Activated gamma-delta T cell (primary cell): ENCODE measurements at places on chromosomes 7 and 10.

DNA sequence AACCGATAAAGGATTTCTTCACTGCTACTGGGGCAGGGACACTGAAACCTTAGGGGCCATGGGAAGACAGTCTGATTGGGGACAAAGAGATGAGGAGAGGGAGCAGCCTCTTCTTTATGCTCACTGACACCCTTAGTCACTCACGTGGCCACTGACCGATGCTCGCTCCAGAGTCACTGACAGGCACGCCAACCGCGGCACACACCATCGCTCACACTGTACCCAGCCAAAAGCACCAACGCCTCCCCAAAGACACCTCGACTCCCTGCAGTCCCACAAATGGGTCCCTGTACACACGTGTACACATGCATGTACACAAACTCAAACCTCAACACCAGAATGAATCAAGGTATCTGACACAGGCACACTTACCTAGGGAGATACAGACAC lies 35.3 kb upstream of the SLF2 start:
- no peak for DNase-seq

DNA sequence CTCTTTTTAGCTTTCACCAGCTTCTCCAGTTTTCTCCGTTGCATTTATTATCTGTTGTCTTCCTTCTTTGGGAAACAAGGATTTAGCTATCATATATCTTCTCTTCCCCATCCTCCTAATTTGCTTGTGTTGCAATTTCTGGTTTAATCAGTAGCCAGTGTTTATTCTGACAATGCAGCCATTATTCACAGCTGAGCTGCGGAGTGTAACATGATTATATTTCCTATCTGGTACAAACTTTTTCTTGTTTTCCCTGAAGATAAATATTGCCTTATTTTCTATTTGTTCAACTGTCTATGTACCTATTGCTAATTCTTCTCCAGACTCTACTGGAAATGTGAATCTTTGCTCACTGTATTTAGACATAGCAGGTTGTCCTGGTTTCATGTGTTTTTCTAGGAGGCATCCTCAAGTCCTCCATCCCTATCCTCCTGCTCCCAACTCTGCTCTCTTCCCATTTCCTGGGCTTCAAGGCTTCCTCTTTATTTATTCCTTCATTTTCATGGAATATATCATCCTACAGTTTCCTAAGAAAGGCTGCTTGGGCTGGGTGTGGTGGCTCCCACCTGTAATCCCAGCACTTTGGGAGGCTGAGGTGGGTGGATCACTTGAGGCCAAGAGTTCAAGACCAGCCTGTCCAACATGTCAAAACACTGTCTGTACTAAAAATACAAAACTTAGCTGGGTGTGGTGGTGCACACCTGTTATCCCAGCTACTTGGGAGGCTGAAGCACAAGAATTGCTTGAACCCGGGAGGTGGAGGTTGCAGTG lies 72.4 kb upstream of the KDM7A start:
- no peak for DNase-seq

- no peak for DNase-seq
Observed at GRCh38 chr10:43012578-43012977, 64.3 kb upstream of the RET start.

DNA sequence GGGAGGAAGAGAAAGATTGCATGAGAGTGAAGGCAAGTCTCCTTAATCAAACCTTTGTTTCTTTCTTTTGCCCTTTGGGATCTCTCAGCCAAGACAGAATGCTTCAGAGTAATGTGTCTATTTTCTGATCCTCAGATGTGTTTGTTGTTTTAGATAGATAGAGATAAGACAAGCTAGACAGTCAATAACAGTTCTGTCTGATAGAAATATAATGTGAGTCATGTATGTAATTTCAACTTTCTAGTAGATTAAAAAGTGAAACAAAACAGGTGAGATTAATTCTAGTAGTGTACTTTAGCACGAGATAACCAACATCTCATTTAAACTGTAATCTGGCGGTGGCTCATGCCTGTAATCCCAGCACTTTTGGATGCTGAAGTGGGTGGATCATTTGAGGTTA lies 159.2 kb downstream of the GATA3 start:
- DNase-seq, result no peak

GRCh38 chr10:61761825-61762217 lies 99.1 kb downstream of the CABCOCO1 start:
- DNase-seq, result no peak

GRCh38 chr7:100752994-100753393 lies 19.6 kb downstream of the ZAN start:
- DNase-seq, result no peak

DNA sequence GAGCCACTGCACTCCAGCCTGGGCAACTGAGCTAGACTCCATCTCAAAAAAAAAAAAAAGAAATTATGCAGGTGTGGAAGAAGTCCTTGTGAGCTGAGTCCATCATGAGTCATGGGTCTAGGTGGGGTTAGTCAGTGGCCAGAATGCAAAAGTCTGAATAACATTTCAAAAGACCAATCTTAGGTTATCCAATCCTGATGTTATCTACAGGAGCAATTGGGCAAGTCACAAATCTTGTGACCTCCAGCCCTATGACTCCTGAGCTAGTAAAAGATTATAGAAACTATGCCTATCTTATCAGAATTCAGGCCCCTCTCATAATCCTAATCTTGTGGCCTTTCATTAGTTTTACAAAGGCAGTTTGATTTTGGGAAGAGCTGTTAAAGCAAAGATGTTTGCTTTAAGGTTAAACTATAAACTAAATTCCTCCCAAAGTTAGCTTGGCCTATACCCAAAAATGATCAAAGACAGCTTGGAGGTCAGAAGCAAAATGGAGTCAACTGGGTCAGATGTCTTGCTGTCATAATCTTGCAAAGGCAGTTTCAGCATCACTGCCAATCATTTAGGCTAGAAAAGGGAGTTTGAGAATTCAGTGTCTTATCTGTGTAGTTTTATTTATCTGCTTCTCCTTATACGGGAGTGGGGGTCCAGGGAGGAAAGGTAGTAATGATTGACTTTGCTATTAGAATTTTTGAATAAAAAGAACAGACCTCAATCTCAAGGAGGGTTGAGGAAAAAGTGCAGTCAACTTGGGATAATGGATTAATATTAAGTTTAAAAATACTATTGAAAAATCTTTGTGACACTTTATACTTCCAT lies 71.2 kb upstream of the TRIM24 start:
- DNase-seq, result no peak

- DNase-seq, result no peak
Observed at GRCh38 chr7:44268671-44269070, 56.7 kb downstream of the CAMK2B start.

GRCh38 chr7:41567031-41567730 lies 135.7 kb downstream of the INHBA start:
- DNase-seq, result no peak

DNA sequence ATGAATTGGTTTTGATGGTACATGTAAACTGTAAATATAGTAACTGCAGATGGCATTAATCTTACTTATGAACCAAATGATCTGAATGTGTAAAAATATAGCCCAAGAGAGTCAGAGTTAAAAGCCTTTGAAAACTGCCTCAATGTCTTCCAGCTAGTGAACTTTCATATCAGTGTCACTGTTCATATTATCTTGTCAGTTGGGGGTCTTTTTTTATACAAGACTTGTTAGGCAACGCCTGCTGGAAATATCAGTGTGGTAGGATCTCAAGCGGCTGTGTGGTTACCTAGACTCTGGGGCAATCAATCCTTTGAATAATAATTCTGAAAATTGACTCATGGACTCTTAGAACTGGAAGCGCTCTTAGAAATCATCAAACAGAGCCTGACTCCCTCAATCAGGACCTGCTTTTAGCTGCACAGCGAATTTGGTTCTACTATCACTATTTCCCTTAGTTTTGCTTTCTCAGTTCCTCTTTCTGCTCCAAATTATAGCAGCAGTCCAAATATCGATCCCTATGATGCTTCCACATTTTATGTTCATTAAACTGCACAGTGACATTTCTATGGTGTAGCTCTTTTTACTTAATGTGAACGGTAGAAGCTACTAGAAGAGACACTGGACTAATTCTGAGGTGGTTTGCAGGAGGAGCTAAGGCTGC lies 100.1 kb upstream of the COL1A2 start:
- no peak for DNase-seq

- DNase-seq, result no peak
Observed at GRCh38 chr10:49220031-49220430, 31.8 kb upstream of the TMEM273 start.

GRCh38 chr10:69415049-69415448 lies 1.7 kb downstream of the TACR2 start:
- no peak for DNase-seq

- DNase-seq, result no peak
Observed at GRCh38 chr10:91564026-91564425, 68.8 kb downstream of the PPP1R3C start.

GRCh38 chr10:12077580-12078180 lies 8.9 kb downstream of the DHTKD1 start:
- no peak for DNase-seq

- no peak for DNase-seq
Observed at GRCh38 chr10:9294865-9295264, 1240.4 kb downstream of the GATA3 start.

GRCh38 chr7:37546677-37547076 lies 98.0 kb upstream of the ELMO1 start:
- DNase-seq, result no peak

DNA sequence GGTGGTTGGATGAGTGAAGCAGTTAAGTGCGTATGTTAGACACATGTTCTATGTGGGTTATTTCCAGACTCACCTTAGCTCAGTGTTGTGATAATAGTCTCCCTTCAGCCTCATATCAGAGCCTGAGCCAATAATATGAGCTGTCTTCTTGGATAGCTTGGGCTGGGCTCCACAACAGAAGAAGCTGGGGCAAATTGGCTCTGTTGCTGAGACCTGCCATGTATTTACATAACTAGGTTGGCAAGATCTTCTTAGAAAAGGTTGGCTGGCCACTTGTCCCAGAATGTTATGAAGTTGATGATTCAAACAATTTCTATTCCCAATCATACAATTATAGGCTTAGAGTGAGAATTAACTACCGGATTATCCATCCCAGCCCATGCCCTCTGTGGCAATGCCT lies 35.7 kb upstream of the CREB5 start:
- no peak for DNase-seq

- DNase-seq, result no peak
Observed at GRCh38 chr10:99742701-99743100, 10.7 kb downstream of the CUTC start.

DNA sequence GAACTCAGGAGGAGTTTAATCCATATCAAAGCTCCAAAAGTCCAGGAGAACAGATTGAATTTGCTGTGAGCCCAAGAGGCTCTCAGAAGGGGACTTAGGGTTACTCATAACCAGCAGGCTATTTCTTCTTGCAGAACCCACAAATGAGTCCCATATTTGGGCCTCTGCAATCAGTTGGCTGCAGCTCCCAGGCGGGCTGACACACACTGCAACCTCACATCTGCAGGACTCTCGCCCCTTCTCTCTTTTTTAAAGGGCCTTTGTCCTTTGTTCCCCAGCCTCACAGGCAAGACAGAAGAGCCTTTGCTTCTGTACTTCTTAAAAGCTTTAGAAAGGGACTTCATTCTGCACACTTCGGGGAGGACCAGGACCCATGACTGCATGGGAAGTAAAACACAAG lies 26.7 kb downstream of the CREB3L2 start:
- DNase-seq, result no peak

- no peak for DNase-seq
Observed at GRCh38 chr10:1739751-1740150, 2.4 kb upstream of the ADARB2 start.

DNA sequence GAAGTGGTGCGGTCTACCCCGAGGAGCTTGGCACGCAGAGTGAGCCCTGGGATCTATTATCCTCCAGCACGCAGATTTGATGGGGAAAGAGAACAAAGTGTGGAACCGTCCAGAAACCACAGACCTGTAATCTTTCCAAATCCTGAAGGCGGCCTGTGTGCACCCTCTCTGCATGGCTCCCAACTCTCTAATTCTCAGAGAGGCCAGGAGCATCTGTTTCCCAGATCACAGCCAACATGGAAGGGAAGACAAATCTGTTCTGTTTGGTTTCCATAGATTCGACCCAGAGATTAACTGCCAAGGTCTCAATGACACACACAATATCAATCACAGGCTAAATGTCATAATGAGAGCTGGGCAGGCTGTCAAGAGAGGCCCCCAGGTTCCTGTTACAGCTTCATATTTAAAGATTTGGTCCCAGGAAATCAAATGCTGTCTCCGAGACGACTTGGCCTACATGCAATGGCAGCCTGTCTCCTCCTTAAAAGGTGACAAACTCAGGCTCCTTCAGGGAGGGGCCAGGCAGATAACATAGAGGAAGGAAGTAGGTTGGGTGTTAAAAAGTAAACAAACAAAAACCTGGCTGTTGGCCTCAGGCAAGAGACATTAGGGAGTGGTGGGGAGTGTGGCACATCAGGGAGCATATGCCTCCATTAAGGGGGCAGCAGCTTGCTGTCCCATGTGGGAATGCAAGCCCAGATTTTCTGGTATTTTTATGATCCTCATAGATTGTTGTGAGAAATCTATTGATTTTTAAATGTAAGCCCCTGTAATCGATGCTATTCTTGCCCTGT lies 48.8 kb upstream of the SAMD8 start:
- no peak for DNase-seq

DNA sequence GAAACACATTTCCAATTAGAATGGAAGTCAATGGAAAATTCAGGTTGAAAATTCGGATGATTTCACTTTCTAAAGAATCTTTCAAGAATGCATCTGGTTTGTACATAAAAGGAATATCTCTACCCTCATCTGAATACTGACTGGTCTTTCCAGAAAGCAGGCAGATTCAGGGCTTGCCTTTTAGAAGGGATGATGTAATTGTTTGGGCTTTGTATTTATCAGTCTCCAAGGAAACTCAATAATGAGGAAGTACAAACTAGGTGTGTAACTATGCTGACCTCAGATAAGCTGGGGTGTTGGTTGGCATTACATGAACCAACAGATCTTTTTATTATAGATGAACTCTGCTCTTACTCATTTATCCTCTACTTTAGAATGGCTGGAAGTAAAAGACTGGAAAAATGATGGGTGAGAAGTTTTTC lies 24.1 kb downstream of the PDLIM1 start:
- no peak for DNase-seq

- DNase-seq, result no peak
Observed at GRCh38 chr7:95550546-95550945, 45.8 kb downstream of the PDK4 start.

DNA sequence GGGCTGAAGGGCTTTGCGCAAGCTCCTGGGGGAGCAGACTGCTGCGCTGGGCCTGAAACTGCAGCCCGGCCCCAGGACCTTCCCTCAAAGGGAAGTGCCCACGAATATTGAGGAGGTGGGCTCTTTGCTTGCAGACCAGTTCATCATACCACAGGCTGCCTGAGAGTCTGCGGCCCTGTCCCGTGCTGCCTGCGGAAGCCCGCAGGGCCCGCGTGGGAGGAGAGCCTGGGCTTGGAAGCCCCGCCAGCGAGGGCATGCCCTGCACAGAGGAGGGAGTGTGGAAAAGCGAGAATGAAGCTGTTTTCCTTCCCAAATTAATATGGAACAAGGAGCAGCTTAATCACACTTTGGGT lies 83.6 kb upstream of the MKI67 start:
- DNase-seq, result no peak

- no peak for DNase-seq
Observed at GRCh38 chr10:184911-185310, 49.7 kb downstream of the ZMYND11 start.
